Activated B cell treated with CpG ODN at 0.5 μM for 24 hours (primary cell): ENCODE measurements at places on chromosomes 5 and 9. TPM values are rescaled to one million over a fixed set of nuclear protein-coding genes. Genes with fewer than 3 reads are reported as not detected.

DNA sequence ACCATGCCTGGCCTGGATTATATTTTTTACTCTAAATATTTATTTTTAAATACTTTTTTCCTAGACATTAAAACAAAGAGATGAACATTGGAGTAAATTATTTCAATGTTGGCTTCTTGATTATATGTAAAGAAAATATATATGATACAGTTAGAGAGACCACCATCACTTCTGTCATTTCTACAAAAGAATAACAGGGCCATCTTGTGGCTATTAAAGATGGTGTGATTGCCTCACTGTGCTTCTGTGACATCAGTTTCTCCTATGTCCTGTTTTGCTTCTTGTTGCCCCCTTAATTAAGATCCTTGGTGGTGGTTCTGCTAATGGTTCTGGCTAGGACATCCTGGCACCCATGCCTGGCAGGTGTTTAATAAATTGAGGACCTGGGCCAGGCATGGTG lies 32.9 kb downstream of the NDFIP1 start:
- no peak for DNase-seq

GRCh38 chr9:131277287-131277909 lies 1.1 kb upstream of the FAM78A start:
- no peak for DNase-seq

DNA sequence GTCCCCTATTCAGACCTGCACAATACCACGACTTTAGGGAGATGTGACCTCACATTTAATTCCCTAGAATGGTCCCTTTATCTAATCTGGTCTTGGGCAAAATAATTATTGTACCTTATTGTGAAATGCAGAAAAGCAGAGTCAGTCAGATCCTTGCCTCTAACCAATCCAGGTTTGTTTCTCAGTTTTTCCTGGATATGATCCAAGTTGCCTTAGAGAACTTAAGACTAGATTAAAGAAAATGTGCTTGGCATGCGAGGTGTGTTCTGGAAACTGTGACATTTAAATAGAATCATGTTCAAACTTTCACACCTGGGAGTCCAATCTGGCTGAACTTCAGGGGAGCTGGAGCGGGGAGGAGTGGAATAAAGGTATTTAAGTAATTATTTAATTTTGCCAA lies 696.2 kb downstream of the DNAH5 start:
- no peak for DNase-seq

GRCh38 chr9:95373069-95373681 lies 55.7 kb upstream of the FANCC start:
- DNase-seq, result no peak

DNA sequence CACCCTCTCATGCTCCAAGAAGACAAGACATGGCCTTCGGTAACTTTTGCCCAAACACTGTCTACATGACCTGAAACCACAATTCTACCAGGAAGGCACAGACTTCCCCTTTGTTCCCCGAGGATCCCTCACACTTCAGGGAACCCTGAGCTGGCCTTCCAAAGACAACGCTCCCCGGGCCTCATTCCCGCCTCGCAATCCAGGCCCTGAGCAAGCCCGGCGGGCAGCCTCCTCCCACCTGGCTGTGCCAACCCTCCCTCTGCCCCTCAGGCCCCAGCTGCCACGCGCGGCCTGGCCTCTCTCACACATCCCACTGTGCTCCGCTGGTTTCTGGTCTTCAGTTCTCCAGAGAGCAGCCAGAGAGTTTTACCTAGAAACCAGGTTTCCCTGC lies 7.3 kb downstream of the QSOX2 start:
- no peak for DNase-seq

The TMEM161B gene
- total RNA-seq, result 26.4 and 31.1 TPM in 2 replicates

GRCh38 chr9:4206718-4207117 lies 93.2 kb downstream of the GLIS3 start:
- no peak for DNase-seq
